ENCODE measurements at places on chromosomes 4 and X. TPM values are rescaled to one million over a fixed set of nuclear protein-coding genes. Genes with fewer than 3 reads are reported as not detected.

DGKK gene
- polyA plus RNA-seq: not detected

MAGEA2B gene
- not detected for polyA plus RNA-seq

DNA sequence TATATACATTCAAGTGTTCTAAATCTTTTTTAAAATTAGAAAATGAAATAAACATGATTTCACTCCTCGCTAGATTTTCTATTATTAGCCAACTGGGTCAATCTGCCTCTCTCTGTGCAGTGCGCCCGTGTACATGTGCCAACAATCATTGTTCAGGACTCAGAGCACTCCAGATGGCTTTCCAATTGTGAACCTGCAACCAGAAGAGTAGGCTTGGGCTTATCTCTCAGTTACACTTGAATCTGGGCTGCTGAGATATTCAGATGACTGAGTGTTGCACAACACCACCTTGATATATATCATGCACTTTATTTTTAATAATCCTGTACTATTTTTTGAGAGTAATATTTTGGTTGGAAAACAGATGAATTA is 184.0 kb upstream of the FSTL5 start:
- DNase-seq: no peak

- DNase-seq: no peak
These were observed 933.9 kb downstream of the ADGRL3 start for GRCh38 chr4:62133977-62134376.

DNA sequence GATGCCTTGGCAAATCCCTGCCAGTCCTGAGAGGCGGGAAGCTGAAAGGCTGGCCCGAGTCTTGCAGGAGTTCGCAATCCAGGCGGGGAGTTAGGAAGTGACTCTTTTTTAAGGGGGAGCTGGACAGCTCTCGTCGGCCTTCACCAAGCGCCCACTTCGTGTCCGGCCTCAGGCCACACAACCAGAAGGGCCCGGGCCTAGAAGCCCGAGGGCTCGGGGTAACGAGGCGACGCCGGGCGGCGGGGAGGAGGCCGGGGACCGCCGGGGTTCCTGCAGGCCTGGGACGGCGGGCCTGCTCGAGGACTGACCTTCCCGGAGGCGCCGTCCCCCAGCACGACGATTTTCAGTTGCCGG is 395 bp downstream of the RAB28 start:
- DNase-seq: peak; percentile 33

Data from AG04450 (cell line).